ENCODE measurements at places on chromosomes 11 and 22.

- DNase-seq = no peak
Observed at GRCh38 chr11:89321401-89321800, 143.7 kb downstream of the TYR start.

GRCh38 chr11:128116885-128117284 lies 470.5 kb downstream of the ETS1 start:
- no peak for DNase-seq

DNA sequence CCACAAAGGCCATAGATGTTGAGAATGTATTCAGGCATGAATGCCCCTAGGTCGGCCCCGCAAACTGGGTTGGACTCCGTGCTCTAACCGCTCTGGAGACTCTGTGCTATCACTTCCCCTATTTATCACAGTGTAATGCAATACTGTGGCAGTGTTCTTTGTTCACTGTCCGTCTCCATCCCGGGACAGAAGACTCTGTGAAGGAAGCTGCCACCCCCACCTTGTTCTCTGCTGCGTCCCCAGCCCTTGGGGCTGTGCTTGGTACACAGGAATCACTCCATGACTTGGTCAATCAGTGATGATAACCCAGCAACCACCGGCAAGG lies 57.6 kb downstream of the TSPAN18 start:
- no peak for DNase-seq

DNA sequence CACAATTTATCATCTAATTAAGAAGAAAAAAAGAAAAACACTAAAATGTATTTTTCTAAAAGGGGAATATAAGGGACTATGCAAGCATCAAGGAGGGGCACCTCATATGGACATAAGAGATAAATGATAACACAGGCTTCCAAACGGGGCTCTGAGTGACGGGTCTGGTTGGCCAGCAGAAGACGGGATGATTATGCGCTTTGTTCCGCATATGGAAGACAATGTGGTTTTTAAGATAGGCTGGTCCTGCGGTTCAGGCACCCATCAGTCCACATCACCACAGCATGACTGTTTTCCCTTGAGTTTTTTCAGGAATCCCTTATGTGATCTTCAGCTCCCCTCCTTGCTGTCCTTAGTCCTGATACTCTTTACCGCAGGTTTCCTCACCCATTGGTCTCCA lies 404.6 kb downstream of the OPCML start:
- DNase-seq = no peak

- no peak for DNase-seq
Observed at GRCh38 chr22:21727159-21727558, 8.4 kb downstream of the YPEL1 start.

GRCh38 chr11:69123593-69124545 lies 31.9 kb upstream of the SMIM38 start:
- DNase-seq = peak; percentile 10

GRCh38 chr11:792873-793272 lies 3.0 kb upstream of the CEND1 start:
- no peak for DNase-seq

GRCh38 chr11:130403967-130404366 lies 24.4 kb downstream of the ADAMTS8 start:
- no peak for DNase-seq

DNA sequence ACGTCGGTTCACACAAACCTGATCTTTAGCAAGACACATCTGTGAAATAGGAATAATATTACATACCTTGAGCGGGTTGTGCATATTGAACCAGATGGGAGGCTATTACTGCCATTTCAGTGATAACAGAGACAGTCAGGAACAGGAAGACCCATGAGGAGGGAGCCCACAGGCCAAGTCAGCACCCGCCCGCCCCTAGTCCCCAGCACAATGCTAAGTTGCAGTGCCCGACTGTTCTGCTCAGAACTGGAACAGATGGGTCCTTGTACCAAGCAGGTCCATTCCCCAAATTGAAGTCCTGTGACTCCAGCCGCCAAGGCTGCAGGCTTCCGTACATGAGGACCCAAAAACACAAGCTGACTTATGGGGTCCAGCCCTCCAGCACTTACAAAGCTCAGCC lies 9.3 kb downstream of the CXCR5 start:
- no peak for DNase-seq

- no peak for DNase-seq
Observed at GRCh38 chr11:46543564-46543963, 50.3 kb downstream of the AMBRA1 start.

DNA sequence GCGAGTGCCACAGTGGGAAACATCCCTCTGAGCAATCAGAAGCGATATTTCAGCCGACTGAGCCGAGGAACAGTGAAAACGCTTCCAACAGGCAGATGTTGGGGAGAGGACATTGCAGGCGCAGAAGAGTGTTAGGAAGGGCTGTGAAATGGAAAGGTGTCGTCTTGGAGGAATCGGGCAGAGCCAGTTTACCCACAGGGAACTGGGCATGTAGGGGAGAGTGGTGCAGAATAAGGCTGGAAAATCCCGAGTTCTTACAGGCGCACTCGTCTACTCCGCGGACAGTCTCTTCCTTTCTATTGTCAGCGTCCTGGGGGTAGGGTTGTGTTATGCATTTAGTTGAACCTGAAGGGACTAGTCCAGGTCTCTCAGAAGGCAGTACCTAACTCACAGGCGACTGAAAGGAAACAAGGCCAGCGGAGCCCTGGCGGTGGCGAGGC lies 1.1 kb upstream of the APLP2 start:
- DNase-seq = no peak
